ENCODE measurements at places on chromosomes 1 and 21.

GRCh38 chr1:35718492-35719336 is at the start of gene C1orf216:
Gene C1orf216 (minus strand): TSS chr1:35718884. CDS start chr1:35716321, 2,563 bp downstream.
- no peak for DNase-seq

DNA sequence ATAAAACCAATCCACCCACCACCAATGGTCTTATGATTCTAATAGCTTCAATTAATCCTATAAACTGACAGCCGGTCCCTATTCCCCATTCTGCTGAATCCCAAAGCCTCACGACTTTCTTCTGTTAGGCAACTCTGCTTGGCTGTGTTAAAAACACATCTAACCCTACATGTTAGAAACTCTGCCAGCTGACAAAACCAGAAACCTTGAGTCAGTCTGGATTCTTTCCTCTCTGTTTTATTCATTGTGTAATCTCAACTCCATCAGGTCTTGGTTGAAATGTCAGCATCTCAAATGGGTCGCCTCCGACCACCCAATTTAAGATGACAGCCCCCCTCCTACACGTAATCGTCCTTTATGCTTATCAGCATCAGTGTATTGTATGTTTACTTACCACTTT is 312.1 kb downstream of the DISC1 start:
- no peak for DNase-seq

- no peak for DNase-seq
Observed at GRCh38 chr1:203183828-203184227, 2.7 kb downstream of the CHI3L1 start.

GRCh38 chr1:93976711-93977597 is 67.7 kb upstream of the GCLM start:
- no peak for DNase-seq

DNA sequence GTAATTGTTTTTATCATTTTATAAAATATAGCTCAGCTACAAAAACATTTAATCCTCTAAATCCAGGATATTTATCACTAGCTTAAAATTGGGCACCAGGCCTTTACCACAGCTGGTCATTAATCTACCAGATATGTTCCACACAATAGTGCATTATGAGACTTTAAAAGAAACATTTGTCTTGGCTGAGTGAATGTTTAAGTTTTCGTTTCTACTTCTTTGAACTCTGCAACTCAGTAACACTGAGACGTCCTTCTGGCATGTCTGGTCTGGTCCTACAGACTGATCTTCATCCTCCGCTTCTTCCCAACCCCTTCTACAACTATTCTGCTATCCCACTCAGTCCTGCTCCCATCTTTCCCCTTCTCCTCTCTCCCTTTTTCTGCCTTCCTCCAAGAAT is 296.2 kb downstream of the NEGR1 start:
- no peak for DNase-seq

GRCh38 chr1:170355267-170355801 is 176.6 kb upstream of the GORAB start:
- no peak for DNase-seq

GRCh38 chr21:32364796-32365195 is 28.0 kb downstream of the URB1 start:
- DNase-seq = no peak

DNA sequence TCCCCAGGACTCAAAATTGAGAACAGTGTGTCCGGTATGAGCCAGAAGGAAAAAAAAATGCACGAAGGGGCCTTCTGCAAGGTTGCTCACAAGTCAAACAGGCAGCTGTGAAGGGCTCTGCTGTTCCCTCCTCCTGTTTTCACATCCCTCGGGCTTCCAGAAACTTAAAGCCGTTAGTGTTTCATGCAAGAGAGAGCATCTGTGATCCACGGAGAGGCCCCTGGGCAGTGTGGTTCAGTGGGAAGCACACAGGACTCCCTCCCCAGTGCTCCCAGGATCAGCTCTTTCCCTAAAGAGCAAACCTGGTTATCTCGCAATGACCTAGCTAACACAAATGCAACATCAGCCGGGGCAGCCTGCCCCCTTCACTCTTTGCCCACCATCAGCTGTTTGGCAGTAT is 2.9 kb upstream of the MATN1 start:
- DNase-seq = no peak

DNA sequence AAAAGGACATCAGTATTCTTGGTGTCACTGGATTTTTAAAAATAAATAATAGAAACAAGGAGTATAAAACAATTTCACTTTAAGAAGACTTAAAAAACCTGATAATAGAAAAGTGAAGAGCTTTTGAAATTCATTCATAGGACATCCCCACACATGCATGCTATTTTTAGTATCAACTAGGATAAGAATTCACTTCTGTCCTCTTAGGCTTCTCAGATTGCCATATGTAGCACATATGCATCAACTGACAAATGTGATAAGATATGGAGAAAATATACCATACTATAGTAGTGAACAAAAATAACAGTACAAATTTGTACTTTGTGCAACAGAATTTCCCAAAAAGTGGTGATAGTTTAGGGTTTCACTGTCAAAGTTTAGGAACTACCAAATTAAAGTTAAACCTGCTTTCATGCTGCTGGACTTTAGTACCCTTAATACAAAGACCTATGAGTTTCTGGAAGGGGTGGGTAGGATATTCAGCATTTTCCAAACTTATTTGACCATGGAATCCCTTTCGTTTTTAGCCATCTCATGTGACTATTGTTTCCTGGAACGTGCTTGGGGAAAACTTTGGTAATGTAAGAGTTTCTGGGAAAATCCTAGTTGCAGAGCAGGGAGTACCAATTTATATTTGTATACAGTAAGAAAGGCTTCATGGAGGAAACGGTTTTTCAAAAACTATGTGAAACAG is 19.8 kb downstream of the RPRD2 start:
- no peak for DNase-seq

- DNase-seq = no peak
Observed at GRCh38 chr1:62395291-62395690, 41.6 kb upstream of the USP1 start.

- DNase-seq = no peak
Observed at GRCh38 chr21:45533361-45533845, 8.8 kb downstream of the SLC19A1 start.

- no peak for DNase-seq
Observed at GRCh38 chr1:119745034-119745433, 23.7 kb downstream of the HMGCS2 start.

DNA sequence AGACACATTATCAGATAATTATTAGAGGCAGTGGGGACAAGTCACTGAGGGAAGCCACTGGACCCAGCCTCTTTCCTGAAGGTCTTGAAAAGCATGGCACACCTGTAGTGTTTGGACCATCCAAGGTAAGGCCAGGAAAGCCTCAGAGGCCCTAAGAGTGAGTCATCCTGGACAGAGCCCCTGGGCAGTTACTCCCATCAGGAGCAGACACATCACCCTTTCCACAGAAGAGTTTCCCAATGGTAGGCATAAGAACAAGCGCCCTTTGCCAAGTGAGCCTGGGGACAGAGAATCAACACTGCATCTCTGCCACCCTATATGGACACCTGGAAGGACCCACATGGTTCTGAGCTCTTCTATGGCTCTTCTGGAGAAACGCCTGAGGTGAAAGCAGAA is 136.0 kb downstream of the PLXNA2 start:
- no peak for DNase-seq

DNA sequence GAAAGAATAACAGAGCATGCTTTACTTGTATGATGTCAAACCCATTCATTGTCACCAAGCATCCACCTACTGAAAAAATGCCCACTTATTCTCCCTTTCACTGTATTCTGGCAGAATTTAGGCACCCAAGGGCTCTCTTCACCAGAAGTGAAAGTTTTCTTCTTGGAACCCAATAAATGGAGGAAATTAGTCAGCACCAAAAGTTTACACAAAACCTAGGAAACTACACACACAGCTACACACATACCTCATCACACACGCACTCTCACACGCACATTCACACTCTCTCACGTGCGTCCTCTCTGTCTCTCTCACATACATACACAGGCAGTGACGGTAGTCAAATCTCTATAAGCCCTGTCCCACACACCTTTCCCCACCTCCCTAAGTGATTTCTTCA is 37.6 kb downstream of the MCOLN2 start:
- DNase-seq = no peak

DNA sequence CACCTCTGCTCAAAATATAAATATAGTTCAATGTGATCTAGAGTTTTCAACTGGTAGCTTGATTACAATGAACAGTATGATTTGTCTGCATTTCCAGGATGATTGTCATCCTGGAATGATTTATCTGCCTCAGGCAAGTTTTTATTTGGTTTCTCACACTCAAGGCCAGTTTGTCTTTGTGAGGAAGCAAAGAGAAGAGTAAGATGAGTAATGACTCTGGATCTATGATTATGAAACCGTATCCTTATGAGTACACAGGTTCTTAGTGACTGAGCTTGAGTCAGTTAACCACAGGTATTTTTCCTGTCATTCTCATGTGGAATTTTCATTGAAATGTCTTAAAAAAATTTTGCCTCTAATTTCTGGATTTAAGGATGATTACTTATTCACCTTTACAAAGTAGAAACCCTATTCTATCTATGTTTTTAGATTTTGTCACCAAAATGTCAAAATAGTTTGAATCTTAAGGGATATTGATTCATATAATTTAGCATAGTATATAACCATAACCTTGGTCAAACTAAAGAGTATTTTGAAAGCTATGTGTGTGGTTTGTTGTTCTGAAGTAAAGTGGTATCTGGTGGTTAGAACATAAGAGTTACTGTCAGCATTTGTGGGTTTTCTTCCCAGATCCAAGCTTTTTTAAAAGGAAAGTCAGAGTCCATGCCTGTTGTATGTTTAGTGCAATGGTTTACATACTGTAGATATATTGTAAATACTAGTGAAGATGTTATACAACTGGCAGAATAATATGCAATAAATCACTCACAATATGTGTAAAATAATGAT is 145.0 kb downstream of the RASAL2 start:
- peak; percentile 61 for DNase-seq

DNA sequence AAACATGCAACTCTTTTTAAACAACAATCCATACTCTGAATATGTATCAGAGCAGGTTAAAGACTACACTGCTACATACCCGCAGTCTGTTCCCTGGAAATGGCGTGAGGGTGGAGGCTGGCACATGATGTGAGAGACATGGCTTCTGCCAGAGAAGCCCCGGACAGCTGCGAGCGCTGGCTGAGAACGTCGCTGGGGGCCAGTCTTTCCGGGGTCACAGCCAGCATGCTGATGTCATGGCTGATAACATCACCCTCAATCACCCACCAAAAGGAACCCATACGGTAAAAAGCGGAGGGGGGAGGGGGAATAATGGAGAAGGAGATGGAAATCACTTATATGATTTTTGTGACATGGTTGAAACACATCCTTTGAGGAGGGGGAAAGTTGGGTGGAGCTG is 29.1 kb downstream of the C1orf198 start:
- no peak for DNase-seq

- no peak for DNase-seq
Observed at GRCh38 chr1:95383111-95383510, 149.1 kb downstream of the RWDD3 start.
